SK-MEL-5 (cell line): ENCODE measurements at places on chromosomes 5 and 9. TPM values are rescaled to one million over a fixed set of nuclear protein-coding genes. Genes with fewer than 3 reads are reported as not detected.

Gene OTULINL
- total RNA-seq = 0.32 and 0.69 TPM in 2 replicates

Gene GFPT2
- total RNA-seq = 1.7 and 2.3 TPM in 2 replicates

Gene TLR4
- 1.9 and 3.0 TPM in 2 replicates for total RNA-seq

Gene PRELID2
- total RNA-seq = 19.1 and 22.6 TPM in 2 replicates
